Neuronal stem cell (in vitro differentiated cells): ENCODE measurements at places on chromosomes 7 and 10.
A peak's percentile ranks its signal among the peaks of the same experiment; 100 is the strongest.

DNA sequence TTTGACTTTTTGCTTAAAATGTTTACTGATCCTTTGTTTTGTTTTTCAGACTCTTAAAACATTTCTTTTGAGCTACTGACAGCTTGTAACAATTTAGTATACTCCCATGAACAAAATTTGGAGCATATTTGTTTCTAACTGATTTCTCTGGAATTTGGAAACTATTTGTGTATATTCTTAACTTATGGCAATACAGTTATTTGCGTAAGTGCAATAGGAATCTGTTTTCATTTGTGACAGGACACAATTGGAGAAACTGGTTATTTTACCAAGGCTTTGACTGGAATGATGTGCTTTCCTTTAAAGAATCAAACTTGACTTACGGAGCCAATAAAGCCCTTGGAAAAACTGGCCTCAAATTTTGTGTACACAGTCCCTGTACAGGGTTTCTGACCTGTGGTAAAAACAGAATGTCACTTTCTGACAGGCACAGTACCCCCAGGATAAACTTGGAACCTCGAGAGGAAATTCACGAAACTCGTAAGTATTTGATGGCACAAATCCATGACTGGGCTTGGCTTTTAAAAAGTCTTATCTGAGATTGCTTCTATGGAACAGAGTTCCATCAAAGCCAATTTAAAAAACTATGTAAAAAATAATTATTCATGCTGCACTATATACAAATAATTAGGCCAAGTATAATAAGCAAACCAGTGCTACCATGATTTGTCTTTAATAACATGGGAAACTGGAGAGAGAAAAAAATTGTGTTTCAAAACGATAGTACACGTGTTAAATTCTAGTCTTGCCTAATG lies 70.4 kb downstream of the ST8SIA6 start:
- no peak for DNase-seq

- DNase-seq, result no peak
These were observed 37.0 kb downstream of the MRPS33 start for GRCh38 chr7:140977741-140978140.

- no peak for DNase-seq
These were observed 22.4 kb downstream of the KCNH2 start for GRCh38 chr7:150955519-150956394.

GRCh38 chr10:130921461-130921860 lies 390.1 kb downstream of the TCERG1L start:
- DNase-seq, result no peak

DNA sequence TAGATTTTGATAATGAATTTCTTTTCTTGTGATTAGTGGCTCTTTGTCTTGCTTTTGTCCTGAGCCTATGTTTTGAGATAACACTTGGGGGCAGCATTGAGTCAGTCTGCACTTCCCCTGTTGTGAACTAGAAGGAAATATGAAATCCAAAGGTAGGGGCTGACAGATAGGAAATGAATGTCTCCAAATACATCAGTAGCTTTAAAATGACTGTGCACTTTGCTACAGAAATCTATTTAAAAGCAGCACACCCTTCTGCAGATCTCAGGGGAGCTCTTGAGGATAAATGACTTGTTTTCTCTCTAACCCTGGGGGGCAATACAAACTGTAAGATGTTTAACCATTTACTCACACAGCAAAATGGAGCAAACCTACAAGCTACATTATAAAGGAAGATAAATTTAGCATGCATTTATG lies 176.0 kb upstream of the MYO3A start:
- DNase-seq, result peak; percentile 48

DNA sequence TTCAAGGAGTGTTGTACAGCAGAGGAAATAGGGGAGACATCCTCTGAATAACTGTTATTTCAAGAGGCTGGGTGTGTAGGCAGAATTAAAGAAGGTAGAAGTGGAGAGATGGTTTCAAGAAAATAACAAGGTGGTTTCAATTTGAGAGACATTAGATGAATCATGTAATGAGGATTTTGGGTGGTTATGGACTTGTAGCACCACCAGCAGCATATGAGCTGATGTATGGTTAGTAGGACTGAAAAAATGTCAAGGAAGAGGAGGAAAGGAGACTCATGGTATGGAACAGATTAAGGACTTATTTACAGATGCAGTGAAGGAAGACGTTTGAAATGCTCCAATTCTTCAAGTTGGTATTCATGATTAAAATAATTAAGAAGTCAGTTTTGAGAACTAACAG lies 166.2 kb downstream of the EXOC4 start:
- DNase-seq, result no peak

DNA sequence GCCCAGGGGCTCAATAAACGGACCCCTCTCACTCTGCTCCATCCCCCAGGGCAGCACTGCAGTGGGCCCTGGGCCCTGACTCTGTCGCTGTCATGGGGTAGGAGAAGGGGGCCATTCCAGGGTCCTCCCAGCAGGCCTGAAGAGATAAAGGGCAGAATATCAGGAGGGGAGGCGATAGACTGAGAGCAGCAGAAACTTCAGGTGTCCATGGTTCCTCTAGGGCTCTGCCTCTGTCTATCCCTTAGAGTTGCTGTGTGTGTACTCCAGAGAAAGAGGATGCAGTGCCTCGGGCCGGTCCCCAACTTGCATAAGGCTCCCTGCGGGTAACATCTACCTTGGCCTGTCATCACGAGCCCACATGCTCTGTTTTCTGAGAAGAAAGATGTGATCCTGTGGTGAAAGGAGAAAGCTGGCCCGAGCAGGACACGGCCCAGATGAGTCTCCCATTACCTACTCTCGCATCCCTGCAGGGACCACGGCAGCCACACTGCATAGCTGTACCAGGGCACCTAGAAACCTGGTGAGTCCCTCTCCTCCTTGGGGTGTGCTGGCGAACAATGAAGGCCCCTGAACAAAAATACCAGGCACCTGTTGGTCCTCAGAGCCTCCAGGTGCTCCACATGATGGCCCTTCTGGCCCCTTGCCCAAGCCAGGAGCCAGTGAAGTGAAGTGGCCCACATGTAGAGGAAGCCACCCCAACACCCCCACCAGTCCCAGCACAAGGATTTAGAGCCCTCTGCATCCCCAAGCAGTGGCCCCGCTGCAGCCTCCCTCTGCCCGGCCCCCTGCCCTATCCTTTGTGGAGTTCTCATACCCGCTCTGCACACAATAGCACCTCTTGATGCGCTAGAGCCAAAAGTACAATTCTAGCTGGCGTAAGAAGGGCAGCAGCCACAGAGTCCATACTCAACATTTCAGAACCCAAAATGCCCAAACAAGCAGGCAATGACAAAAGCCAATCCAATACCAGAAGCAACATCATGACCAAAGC lies 106.8 kb downstream of the ARHGAP22 start:
- DNase-seq, result no peak

GRCh38 chr10:117535298-117536071 lies 7.1 kb upstream of the EMX2 start:
- no peak for DNase-seq

DNA sequence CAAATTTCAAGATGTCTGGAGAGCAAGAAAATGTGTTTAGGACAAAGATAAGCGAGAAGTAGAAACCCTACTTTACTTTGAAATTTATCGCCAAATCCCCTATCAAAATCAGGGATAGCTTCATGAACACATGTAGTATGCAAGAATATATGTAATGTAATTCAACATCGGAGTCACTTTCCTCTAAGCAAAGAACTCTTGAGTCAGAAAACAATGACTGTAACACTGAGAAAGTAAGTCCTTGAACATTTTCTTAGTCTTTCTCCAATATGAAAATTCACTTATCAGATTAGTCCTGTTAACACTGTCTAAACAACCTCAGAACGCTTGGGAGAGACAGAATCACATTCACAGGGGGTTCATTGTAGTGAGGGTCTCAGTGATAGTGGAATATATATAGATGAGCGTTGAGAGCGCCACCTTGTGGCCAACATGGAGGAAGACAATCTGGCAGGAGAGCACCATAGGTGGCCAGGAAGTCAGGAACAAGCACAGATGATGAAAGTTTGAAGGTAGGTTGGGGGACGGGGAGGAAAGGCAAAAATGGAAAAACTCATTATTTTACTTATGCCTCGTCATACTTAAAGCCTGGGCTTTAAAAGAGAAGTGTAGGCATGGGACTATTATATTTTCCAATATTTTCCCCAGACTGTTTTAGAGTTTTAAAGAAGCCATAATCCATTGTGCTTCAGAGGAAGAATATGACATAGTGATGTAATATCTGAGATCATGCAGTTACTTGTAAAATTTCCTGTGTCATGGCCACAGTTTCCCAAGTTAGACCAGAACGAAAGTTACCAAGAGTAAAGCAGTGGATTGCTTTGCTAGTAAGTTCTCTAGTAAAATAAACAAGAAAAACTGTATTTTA lies 115.5 kb upstream of the GNAI1 start:
- peak; percentile 71 for DNase-seq

- DNase-seq, result no peak
These were observed 85.8 kb downstream of the CYTH3 start for GRCh38 chr7:6186577-6186976.

DNA sequence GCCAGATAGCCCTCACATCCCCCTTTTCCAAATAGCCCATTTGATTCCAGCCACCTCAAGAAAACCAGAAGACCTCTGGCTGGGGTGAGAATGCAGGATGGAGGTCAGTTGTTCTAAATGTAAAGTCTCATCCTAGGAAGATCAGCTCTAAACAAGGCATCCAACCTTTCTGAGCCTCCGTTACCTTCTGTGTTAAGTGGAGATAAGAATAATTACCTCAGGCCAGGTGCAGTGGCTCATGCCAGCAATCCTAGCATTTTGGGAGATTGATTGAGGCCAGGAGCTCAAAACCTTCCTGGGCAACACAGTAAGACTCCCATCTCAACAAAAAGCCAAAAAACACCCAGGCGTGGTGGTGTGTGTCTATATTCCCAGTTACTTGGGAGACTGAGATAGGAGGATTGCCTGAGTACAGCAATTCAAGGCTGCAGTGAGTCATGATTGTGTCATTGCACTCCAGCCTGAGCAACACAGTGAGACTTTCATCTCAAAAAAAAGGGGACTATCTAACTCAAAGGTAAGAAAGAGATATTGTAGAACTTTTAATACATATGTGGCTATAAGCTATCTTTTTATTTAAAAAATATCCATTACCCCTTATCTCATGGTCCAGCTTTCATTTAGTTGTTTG lies 43.5 kb downstream of the PRTFDC1 start:
- DNase-seq, result no peak

DNA sequence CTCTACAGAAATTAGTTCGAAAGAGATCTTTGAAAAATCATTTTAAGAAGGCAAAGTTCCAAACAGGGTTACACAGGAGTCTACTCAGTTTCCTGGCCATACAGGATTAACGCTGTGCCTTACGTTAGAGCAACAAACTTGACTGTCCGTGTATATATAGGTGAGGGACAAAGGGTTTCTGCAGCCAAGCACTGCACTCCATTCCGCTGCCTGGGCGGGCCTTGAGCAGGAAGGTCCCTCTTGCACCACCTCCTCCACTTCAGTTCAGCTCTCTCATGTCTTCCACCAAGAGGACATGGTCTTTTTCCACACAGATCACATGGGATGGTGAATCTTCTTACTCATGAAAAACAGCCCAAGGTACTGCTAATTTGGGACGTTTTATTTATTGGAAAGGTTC lies 43.2 kb downstream of the MCMBP start:
- DNase-seq, result no peak

GRCh38 chr10:116918583-116918982 lies 69.3 kb downstream of the ENO4 start:
- DNase-seq, result no peak

- no peak for DNase-seq
These were observed 88.3 kb downstream of the FAM107B start for GRCh38 chr10:14686356-14686755.

DNA sequence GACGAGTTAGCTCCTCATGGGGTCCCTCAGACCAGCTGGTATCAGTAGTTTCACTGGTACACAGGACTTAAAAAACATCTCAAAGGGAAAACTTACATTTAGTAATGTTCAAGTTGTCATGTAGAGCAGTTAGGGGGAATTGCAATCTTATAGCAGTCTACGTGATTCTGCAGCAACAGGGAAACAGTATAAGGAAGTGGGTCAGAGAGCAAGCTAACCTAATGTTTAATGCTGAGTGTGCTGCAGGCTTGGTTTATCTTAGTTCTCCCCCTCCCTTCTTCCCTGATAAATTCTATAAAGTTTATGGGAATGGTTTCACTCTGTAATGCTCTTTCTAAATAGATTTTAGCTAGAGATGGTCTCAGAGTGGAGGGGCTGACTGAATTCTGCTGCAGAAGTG lies 11.3 kb downstream of the SPAM1 start:
- DNase-seq, result no peak

GRCh38 chr7:75718390-75719031 lies 20.2 kb downstream of the HIP1 start:
- DNase-seq, result no peak

DNA sequence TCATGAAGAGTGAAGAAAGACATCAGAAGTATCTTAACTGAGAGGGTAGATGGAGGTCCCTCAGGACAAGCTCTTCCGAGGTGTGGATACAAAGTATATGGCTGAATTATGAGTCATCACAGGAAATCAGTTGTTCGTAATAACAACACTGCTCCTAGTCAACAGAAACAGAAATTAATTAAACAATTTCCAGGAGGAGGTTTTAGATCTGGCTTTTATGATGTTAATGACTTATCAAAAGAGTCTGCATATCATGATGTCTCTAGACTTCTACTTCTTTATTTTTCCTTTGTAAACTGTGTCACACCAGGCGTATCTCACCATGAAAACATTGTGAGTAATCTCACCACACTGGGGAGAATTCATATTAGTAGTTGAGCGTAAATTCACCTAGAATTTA lies 31.2 kb downstream of the OSBPL3 start:
- DNase-seq, result no peak

- DNase-seq, result no peak
These were observed 2.4 kb downstream of the NKX2-3 start for GRCh38 chr10:99534939-99535763.

GRCh38 chr7:99036546-99037111 lies 107.3 kb downstream of the SMURF1 start:
- DNase-seq, result peak; percentile 17
